ENCODE measurements at places on chromosomes 1 and 21.
A peak's percentile ranks its signal among the peaks of the same experiment; 100 is the strongest.

DNA sequence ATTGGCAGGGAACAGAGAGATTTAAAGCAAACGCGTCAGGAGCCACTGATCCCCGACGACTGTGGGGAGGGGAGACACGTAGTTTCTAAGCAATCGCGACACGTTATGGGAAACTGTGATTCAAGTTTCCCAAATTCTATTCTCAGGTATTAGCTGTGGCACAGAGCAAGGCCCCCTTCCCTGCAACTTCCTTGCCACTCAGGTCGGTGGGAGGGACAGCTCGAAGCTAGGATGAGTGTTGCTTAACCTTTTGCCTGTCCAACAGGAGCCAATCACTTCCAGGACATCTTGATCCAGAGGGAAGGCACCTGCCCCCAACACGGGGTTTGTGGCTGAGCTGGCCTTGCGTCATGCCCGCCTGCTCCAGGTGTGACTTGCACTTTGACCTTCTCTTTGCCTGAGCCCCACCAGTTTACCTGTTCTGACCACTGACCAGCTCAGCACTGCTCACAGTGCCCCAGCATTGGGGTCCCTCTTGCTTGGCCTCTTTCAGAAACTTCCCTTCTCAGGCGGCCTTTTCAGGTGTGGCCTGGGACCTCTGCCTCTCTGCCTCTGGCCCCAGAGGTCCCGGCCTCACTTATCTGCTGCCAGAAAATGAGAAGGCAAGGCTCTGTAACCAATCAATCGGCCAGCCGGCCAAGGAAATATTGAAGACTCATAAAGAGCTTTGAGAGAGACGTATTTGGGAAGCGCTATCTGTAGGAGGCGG is 24.6 kb downstream of the TEX35 start:
- no peak for DNase-seq

GRCh38 chr1:150548632-150549495 is at the start of gene ADAMTSL4:
Gene ADAMTSL4 (plus strand): TSS chr1:150549408. CDS start chr1:150552289, 2,881 bp downstream.
- DNase-seq, result no peak

- DNase-seq, result no peak
Measured at GRCh38 chr1:234515821-234516241, 36.9 kb upstream of the TARBP1 start.

GRCh38 chr1:1344655-1345361 is 4.4 kb downstream of the DVL1 start:
- DNase-seq, result peak; percentile 57

DNA sequence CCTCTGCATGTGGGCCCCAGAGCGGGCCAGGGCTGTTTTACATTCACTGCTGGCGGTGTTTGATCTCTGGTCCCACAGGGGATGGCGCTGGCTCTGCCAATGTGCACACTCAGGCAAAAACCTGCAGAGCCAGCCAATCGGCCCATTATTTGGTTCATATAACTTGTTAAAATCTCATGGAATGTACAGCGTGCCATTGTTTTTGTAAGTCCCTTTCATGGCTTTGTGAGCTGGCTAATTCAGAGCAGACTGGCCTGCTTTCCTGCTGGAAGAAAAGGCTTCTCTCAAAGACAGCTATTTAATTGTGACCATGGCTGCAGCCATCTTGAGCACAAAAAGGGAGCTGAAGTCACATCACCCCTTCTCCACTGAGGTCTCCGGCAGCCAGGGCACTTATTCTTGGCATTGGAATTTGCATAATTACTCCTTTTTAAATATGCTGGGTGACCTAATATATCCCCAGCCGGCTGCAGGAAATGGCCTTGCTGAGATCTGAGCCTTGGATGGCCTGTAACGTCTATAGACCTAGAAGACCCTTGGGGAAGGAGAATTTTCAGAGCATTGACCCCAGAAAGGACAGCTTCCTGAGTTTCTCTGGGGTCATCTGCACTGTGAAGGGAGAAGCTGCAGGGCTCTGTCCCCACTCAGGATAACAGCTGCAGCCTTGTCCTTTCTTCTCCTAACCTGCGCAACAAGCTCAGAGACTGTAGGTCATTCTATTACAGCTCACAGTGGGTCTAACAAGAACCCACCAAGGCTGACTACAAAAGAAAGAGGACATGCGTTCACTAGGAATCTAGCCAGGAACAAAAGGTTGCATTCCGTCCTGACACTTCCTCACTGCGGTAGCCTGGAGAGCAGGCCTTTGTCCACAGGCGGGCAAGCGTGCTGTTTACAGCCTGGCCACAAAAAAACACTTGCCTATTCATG is 45.8 kb downstream of the BCAR3 start:
- DNase-seq, result no peak

DNA sequence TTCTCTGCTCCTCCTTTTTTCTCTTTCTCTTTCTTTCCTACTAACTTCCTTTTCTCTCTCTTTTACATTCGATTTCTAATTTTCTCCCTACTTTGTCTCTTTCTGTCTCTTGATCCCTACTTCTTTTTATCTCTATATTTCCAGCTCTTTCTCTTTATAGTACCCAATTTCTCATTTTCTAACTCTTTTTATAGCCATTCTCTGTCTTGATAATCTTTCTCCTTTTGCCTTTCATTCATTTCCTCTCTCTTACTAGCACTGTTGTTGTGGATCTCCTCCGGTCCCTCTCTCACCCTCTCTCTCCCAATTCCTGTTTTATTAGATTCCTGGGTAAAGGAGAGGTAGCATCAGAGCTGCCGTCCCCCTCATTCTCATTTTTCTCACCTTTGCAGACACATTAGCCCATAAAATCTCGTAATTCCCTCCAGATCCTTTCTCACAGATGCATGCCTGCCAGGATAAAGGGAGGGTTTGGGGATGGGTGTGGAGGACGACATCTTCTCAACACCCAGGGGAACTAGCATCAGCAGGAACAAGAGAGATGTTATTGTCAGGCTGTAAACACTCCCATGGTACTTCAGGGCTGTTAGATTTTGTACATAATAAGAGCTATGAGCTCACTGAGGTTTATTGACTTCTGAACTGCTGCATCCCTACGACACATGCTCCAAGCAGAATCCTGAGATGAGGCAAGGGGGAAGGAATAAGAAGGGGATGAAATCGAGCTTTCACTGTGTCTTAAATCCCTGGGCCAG is 159.0 kb upstream of the GALNT2 start:
- DNase-seq, result no peak

- DNase-seq, result no peak
Measured at GRCh38 chr1:93828367-93828755, 50.6 kb downstream of the DNTTIP2 start.

All from activated T-cell treated with anti-CD3 and anti-CD28 coated beads, Interleukin-2, amount 50 U/mL, for 4 hours (primary cell).